ENCODE measurements at places on chromosomes 2 and 18.

GRCh38 chr2:226337941-226338600, 461.5 kb downstream of the IRS1 start:
- DNase-seq: no peak

DNA sequence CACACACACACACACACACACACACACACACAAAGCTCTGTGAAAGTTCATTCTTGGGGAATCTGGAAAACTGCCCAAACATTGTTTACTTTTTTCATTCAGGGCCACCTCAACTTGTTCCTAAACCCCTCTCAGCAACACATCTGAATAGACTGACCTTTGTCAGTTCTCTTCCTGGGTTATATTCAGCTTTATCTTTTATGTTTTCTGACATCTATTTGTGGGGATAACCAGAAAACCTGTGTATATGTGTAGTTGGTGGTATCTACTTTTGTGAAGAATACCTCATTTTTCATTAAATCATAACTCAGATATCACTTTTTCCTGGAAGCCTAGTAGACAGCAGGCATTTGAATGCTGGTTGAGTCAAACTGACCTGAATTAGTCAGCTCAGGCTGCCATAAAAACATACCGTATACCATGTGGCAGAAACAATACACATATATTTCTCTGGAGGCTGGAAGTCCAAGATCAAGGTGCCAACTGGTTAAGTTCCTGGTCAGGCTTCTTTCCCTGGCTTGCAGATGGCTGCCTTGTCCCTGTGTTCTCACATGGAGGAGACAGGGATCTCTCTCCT, 11.0 kb upstream of the RNF144A start:
- no peak for DNase-seq

GRCh38 chr2:3639015-3639630, 18.9 kb upstream of the ALLC start:
- no peak for DNase-seq

- DNase-seq: no peak
Observed at GRCh38 chr2:182593394-182593975, 122.6 kb upstream of the DNAJC10 start.

DNA sequence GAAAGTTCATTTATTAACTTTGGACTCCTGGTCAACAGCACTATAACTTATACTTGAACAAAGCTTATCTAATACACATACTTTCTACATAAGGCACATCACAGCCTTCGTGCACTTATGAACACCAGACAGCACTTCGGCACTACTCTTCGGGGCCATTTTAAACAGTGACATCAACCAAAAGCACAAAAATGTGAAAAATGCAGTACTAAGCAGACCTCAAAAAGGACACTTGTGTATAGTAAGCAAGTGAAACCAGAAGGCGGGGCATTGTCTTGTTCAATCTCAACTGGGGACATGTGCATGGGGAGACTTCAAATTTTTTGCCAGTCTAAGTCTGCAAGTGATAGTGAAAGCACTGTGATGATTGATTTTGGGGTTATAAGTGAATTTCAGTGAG, 163.0 kb downstream of the NCKAP5 start:
- no peak for DNase-seq

GRCh38 chr2:236167297-236168109, 683 bp downstream of the GBX2 start:
- DNase-seq: no peak
